Motor neuron (in vitro differentiated cells): ENCODE measurements at places on chromosomes 2 and 18. TPM values are rescaled to one million over a fixed set of nuclear protein-coding genes. Genes with fewer than 3 reads are reported as not detected.

MLPH gene
- total RNA-seq: 0.38 and 0.61 TPM in 2 replicates

ZNF519 gene
- 21.4 and 21.8 TPM in 2 replicates for total RNA-seq

FHOD3 gene
- 26.3 and 26.4 TPM in 2 replicates for total RNA-seq

PDIA6 gene
- 284 and 290 TPM in 2 replicates for total RNA-seq

PPP1R1C gene
- 0.39 TPM in 1 of 2 replicates, not detected in the other for total RNA-seq

CCNT2 gene
- 44.3 and 45.3 TPM in 2 replicates for total RNA-seq

NPAS2 gene
- 18.2 and 23.2 TPM in 2 replicates for total RNA-seq

LINC00305 gene
- not detected in 2 replicates for total RNA-seq

MARCHF7 gene
- total RNA-seq: 64.3 and 66.2 TPM in 2 replicates

MRPL33 gene
- 352 and 383 TPM in 2 replicates for total RNA-seq

TMEM169 gene
- total RNA-seq: 15.9 and 16.7 TPM in 2 replicates

TUBA4B gene
- total RNA-seq: not detected in 2 replicates
